Activated naive CD4-positive, alpha-beta T cell (primary cell): ENCODE measurements at places on chromosomes 7 and 10.

GRCh38 chr7:132030086-132030568 is 473.7 kb upstream of the PODXL start:
- no peak for DNase-seq

DNA sequence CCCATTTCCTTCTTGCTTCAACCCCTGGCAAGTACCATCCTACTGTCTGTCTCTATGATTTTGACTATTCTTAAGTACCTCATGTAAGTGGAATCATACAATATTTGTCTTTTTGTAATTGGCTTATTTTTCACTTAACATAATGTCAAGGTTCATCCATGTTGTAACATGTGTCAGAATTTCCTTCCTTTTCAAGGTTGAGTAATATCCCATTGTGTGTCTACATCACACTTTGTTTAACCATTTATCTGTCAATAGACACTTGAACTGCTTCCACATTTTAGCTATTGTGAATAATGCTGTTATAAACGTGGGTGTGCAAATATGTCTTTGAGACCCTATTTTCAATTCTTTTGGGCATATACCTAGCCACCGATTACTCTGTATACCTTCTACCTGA is 14.0 kb upstream of the CDK14 start:
- no peak for DNase-seq

GRCh38 chr7:44971902-44972441 is 6.8 kb downstream of the MYO1G start:
- DNase-seq = no peak

DNA sequence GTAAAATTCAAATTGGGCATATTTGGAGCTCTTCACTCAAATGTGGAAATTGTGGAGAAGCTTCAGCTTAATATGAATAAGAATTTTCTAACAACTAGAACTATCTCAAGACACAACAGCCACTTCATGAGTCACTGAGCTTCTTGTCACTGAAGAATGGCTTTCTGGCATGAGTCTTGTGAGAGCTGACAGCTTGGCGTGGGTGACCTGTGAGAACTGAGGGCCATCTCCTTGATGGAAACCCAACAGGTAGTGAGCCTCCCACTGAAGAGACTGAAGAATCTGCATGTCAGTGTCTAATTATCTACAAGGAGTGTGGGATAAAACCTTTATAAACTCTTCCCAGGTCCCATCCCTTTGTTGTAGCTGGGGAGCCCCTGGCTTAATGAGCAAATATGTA is 66.0 kb downstream of the CLEC2L start:
- DNase-seq = no peak

GRCh38 chr10:12838366-12838765 is 163.1 kb downstream of the CCDC3 start:
- DNase-seq = no peak

DNA sequence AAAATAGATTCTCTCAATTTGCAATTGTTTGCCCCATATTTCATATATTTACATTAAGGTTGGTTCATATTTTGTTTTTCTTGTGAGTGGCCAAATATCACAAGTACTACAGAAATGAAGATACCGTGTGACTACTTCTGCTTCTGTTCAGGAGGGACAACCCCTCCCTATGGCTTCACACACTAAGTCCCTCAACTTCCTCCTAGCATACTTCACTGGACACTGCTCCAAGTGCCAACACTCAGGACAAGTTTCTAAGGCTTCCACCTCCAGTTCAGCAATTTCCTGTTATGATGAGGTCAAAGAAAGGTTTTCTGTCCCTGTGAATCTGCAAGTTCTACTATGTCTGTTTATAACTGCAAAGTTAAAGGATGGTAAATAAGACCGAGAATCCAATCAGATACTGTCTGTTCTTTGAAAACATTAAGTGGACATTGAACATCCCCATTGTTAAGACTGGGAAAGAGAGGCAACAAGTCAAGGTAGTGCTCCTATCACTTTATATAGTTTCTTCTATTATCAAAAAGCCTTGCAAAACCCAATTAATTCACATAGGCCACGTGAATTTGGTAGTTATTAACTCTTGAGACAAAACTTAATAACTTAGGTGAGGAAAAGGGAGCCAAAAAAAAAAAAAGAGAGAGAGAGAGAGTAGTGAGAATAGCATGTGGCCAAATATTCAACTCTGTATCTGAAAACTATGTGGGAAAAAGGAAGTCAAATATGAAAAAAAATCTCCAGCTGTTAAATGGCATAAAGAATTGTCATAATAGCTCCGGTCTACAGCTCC is 81.3 kb upstream of the DKK1 start:
- DNase-seq = no peak

DNA sequence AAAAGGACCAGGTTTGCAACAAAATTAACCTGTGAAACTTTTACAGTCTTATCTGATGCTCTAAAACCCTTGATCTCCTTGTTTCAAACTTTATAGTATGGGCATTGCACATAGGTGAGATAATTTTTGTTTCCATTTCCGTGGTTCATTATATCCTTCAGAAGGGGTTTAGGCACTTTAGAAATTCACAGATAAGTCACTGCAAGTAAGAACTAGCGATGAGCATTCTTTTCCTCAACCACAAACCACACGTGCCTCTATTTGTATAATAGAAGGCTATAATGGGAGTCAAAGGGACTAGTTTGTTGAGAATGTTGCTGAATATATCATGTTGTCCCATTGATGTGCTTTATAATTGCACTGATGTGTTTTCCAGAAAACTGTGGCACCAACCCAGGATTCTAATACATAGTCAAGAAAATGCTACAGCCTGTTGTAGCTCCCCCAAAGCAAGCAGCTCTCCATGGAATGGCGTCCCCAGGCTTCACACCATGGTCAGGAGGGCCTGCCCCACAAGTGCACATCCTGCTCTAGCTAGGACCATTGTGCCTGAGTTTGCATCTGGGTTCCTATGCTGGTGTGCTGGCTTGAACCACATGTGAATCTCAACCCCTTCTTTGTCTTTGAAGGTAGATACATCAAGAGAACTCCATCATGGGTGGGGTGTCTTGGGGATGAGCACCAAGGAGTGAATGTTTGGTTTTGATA is 14.0 kb upstream of the ATXN7L1 start:
- no peak for DNase-seq

- no peak for DNase-seq
These were observed 102.5 kb downstream of the ACTR3B start for GRCh38 chr7:152862006-152862405.

DNA sequence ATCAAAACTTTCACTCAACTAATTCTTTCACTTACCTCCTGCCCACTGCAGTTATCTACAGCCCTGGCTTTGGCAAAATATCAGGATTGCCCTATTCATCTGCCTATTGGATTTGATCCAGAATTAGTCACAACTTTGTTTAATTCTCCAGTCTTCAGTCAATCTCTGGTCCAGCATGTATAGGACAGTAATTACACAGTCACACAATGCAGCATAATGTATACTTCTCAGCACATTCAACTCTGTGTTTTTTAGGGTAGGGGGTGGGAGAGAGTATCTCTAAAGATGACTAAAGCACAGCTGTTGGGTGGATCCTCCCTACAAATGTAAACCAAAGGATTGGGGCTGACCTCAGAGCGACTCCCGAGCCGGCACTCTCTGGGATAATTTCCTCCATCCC is 17.7 kb upstream of the NRP1 start:
- no peak for DNase-seq

- DNase-seq = no peak
These were observed 75.9 kb downstream of the LMBR1 start for GRCh38 chr7:156816943-156817572.

DNA sequence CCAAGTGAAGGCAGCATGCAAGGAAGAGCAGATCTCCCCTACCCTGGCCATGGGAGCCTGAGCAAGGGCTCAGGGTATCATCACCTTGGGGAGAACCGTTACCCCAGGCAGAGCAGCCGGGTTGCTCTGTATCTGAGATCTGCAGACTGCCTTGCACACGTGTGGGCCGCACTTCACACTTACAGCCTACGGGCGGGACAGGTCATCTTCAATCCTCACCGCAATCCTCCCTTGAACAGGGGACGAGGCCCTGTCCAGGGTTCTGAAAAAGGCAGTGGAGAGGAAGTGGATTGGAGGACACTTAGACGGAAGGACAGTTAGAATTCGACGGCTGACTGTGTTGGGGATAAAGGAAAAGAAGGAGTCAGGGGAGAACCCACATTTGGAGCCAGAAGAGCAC is 51.4 kb downstream of the NPS start:
- DNase-seq = no peak

DNA sequence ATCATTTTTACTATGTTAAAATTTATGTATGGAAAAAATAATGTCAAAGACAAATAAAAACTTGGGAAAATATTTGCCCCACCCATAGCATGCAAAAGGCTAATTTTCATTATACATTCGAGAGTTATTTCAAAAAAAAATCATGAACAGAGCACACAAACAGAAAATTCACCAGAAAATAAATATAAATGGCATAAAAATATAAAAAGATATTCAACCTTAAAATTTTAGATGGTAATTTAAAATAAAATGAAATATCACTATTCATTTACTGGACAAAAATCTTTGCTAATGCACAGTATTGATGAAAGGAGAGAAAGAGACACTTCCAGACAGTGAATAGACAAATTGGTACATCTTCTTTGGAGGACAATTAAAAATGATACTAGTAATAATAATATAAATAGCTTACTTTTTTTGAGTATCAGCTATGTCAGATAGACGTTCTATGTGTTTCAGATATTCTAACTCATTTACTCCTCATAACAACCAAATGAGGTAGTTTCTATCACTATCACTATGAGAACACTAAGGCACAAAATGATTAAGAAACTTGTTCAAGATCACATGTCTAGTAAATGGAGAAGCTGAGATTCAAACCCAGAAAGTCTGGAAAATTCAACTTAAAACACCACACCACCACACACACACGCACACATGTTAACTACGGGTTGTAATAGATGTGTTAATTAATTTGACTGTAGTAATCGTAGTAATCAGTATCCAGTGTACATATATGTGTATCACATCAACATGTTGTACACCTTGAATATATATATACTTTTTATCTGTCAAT is 63.0 kb downstream of the CCDC71L start:
- no peak for DNase-seq

DNA sequence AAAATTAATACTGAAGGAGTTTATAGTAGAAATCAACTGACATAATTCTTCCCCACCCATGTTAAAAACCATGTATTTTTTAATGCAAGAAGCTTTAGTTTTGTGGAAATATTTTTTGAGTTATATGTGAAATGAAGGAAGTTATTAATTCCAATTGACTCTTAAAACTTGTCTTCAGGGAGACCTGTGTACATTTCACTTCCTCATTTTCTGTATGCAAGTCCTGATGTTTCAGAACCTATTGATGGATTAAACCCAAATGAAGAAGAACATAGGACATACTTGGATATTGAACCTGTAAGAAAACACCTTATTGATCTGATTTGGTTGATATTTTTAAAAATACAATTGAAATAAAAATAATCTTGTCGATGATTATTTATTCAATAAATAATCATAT is 33.3 kb downstream of the CD36 start:
- DNase-seq = no peak

DNA sequence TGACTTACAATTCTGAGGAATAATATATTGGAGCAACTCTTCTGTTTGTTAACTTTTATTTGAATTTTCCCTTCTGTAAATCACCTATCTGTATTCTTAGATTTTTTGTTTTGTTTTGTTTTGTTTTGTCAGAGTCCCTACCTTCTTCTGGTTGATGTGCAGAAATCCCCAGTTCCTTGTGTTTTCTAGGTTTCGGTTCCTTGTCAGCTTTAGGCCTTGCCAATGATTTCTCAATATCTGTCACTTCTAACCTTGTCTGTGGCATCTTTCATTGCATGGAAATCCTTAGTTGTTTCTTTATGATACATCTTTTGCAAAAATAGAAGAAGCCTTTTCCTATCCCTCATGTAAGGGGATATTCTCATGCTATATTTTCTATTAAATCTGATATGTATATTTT is 21.7 kb upstream of the ST8SIA6 start:
- DNase-seq = no peak

DNA sequence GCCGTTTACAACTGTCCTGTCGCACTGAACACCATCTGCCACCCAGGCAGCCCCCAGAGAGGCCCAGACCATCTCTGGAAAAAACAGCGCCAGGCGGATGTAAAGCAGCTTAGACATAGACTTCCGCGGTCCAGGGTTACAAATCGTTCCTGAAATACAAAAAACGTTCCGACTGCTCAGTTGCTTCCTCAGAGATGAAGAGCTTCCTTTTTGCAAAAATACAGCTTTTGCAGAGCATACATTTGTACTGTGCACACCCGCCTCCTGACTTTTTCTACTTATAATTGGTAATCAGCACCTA is 11.4 kb downstream of the DAGLB start:
- DNase-seq = no peak

GRCh38 chr7:99597762-99598501 is at the start of gene TMEM225B:
Gene TMEM225B, plus strand, starts transcription at chr7:99598267. Its CDS starts 6,122 bp downstream, at chr7:99604389.
- no peak for DNase-seq

DNA sequence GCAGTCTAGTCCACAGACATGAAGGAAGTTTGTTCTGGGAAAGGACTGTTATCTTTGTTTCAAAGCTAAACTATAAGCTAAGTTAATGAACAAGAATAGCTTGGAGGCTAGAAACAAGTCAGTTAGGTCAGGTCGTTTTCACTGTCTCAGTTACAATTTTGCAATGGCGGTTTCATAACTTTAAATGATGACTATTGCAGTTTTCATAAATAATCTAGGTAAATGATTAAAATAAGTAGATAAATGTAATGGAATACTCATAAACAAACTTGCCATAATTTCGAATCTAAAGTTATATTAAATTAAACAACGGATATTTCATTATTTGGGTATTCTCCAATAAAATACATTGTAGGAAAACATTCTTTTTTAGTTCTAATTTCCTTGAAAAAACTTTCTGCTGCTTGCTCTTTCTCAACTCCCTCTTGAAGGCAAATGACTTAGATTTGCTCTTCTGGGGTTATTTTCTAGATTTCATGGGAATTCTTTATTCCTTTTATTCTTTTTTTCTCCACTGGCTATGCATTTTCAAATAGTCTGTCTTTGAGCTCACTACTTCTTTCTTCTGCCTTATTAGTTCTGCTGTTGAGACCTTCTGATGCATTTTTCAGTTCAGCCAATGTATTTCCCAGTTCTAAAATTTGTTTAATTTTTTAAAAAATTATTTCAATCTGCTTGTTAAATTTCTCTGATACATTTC is 103.8 kb upstream of the APBB1IP start:
- DNase-seq = no peak

GRCh38 chr10:110524859-110525232 is 27.1 kb downstream of the DUSP5 start:
- DNase-seq = no peak

- no peak for DNase-seq
These were observed 461.9 kb downstream of the PTPRN2 start for GRCh38 chr7:158125721-158126120.

DNA sequence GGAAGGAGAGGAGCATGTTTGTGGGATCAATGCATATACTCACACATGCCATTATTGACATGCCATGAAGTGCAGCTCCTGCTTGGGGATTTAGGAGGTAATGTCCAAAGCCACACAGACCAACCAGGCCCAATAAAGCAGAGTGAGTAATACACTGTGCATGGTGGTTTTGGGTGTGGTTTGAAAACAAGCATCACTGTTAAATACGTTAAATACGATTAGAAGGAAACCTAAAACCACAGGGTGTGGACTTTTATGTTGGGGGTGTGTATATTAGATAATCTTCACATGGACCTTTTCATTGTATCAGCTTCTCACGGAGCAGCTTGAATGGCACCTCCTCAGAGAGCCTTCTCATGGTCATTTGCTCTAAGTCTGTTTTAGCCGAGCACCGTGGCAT is 10.4 kb upstream of the EIF3A start:
- no peak for DNase-seq
